Testis (tissue), 5 donors: ENCODE measurements at places on chromosomes 16 and 17. TPM values are rescaled to one million over a fixed set of nuclear protein-coding genes. Genes with fewer than 3 reads are reported as not detected.
A peak's percentile ranks its signal among the peaks of the same experiment; 100 is the strongest.

- no peak for DNase-seq
- H3K27ac ChIP-seq: no peak overlapping the region
- H3K4me1 ChIP-seq: peaks cover 26% of the 10 kb centered on the region
- H3K4me3 ChIP-seq: no peak overlapping the region
- H3K27me3 ChIP-seq: no peaks in the 10 kb centered on the region
- no peaks in the 10 kb centered on the region for H3K36me3 ChIP-seq
Observed at GRCh38 chr17:4319221-4319620, 47.3 kb downstream of the UBE2G1 start.

Gene MAF
- 22.0 TPM for polyA plus RNA-seq

Gene MT4
- polyA plus RNA-seq: 2.3 TPM

DNA sequence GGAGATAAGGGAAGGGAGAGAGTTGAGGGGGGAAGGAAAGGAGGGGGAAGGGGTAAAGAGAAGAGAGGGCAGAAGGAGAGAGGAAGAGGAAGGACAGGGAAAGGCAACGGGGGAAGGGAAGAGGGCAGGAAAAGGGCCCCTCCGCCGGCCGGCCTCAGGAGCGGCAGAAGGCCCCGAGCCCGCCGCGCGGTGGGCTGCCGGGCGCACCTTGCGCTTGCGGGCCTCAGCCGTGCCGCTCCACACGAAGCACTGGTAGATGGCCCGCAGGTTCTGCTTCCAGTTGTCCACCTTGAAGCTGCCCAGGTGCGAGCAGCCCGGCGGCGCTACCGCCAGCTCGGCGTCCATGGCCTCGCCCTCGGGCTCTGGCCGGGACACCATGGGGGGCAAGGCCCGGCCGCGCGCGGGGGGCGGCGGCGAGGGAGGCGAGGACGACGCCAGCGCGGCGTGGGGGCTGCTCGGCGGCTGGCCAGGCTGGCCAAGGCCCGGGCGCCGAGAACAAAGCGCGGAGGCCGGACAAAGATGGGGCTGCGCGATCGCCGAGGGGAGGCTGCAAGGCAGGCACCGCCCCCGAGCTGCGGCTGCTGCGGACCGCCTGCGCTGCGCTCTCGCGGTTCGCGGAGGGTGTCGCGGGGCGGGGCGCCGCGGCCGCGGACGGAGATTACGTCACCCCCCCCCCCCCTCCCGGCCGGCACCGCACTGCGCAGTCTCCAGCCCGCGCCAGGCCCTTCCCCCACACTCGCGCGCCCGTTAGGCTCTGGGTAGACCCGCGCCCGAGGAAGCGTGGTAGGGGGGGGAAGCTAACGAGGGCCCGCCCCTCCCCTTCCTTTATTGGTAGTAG, at the start of gene USP22:
TSS of gene USP22 (minus strand) at position 554 of the 838 bp plus-strand sequence. CDS start at position 378, 176 bp downstream.
- H3K4me3 ChIP-seq: peak within 1 kb of the TSS; percentile 85
- DNase-seq: no peak
- H3K36me3 ChIP-seq: no peaks in the 10 kb centered on the region

Gene TMED6
- 1.6 TPM for polyA plus RNA-seq
